ENCODE measurements at places on chromosomes 3 and 15. TPM values are rescaled to one million over a fixed set of nuclear protein-coding genes. Genes with fewer than 3 reads are reported as not detected.

DNA sequence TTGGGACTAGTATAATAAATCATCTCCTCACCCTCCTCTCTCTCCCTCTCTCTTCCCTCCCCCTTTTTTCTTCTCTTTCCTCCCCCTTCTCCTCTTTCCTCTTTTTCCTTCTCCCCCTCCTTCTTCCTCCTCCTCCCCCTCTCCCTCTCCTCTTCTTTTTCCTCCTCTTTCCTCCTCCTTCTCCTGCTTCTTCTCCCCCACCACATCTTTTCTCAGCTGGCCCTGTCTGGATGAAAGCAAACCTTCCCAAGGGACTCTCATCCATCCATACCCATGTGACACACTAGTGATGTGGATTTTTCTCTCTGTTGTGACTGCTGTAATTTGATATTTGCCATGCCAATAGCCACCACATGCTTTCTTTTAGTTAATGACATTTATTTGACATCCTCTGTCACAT is 127.2 kb downstream of the EBLN2 start:
- H3K27me3 ChIP-seq = no peaks in the 10 kb centered on the region
- no peak overlapping the region for H3K4me3 ChIP-seq
- no peak for DNase-seq
- H3K27ac ChIP-seq = no peak overlapping the region
- H3K4me1 ChIP-seq = no peaks in the 10 kb centered on the region

- no peak for DNase-seq
- H3K36me3 ChIP-seq = no peaks in the 10 kb centered on the region
- no peak overlapping the region for H3K27ac ChIP-seq
- H3K4me1 ChIP-seq = no peaks in the 10 kb centered on the region
- H3K4me3 ChIP-seq = no peak overlapping the region
Measured at GRCh38 chr3:154144825-154145465, 23.8 kb downstream of the ARHGEF26 start.

DNA sequence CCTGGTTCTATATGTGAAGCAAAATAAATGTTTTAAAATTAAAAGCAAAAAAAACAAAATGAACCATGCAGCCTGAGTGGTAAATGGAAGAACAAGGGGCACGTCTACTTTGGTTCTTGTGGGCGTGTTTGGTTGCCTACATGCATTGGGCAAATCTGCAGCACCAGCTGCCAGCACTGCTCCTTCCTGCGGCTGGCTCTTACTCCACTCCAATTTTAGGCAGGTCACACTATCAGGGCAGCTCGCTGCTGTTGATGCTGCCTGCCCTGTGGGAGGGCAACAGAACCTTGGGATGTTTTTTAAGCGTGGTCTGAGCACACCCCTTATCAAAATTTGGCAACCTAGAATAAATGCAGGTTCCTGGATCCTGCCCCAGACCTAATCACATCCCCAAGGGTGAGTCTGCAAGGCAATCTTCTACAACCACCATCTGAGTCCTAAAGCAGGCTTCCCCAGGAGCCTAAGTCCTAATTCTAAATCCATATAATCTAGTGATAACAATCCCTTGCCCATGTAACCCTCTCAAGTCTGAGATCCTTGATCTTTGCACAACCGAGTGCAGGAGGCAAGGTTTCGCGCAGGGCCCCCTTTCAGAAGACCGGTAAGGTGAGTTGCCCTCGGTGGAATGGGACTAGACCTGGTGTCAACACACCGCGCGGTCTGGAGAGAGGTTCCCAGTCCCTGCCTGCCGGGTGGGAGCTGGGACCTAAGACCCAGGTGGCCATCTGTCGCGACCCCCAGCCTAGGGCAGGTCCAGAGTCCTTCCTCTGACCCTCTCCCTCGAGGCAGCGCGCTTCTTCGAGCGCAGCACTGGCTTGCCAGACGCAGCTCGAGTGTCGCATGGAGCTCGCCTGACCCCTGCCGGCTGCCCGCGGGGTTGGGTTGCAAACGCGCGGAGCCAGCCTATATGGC is 15.9 kb downstream of the IVD start:
- peak; percentile 79 for DNase-seq
- no peak overlapping the region for H3K4me3 ChIP-seq
- peaks cover 14% of the 10 kb centered on the region for H3K4me1 ChIP-seq
- H3K36me3 ChIP-seq = no peaks in the 10 kb centered on the region
- peak overlapping the region; percentile 58 for H3K27ac ChIP-seq

DNA sequence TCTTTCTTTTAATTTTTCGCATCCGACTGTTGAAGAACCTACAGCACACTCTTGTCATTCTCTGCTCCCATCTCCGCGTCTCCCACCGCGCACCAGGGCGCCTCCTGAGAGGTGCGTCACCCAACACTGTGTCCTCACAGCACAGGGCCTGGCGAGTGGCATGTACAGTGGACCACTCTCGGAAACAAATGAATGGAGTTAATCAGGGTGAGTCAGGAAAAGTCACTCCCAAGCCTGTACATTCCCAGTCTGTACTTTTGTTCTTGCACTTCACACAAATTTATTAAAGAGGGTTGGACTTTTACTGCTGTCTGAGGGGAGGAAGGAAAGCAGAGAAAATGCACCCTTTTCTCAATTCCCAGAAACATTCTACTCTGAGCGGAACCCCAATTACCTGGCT is 625 bp downstream of the COL6A6 start:
- no peaks in the 10 kb centered on the region for H3K27me3 ChIP-seq
- H3K4me3 ChIP-seq = no peak overlapping the region
- H3K4me1 ChIP-seq = peaks cover 2% of the 10 kb centered on the region

- H3K27ac ChIP-seq = no peak overlapping the region
- DNase-seq = no peak
- no peaks in the 10 kb centered on the region for H3K4me1 ChIP-seq
Measured at GRCh38 chr3:133610031-133610430, 36.5 kb downstream of the CDV3 start.

GRCh38 chr3:152511904-152512303 is 243.2 kb downstream of the MBNL1 start:
- no peaks in the 10 kb centered on the region for H3K36me3 ChIP-seq
- DNase-seq = no peak
- H3K4me1 ChIP-seq = no peaks in the 10 kb centered on the region
- no peaks in the 10 kb centered on the region for H3K27me3 ChIP-seq

- H3K36me3 ChIP-seq = no peaks in the 10 kb centered on the region
- H3K4me1 ChIP-seq = peaks cover 4% of the 10 kb centered on the region
- no peaks in the 10 kb centered on the region for H3K27me3 ChIP-seq
- H3K27ac ChIP-seq = no peak overlapping the region
Measured at GRCh38 chr3:50675179-50676030, 678 bp downstream of the DOCK3 start.

DNA sequence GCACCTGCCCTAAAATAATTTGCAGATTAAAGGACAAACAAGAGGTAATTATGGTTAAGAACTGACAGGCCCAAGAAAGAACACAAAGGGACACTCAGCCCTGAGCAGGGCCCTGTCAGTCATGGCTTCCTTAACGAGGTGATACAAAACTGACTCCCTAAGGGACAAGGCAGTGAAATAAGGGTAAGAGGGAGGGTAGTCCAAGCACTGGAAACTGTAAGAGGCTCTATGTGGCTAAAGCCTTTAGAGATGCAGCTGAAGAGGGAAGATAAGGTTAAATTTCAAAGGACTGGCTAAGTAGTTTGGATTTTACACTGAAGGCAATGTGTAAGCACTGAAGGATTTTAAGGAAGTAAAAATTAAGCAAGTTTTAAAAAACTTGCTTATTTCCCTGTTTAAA is 3.9 kb downstream of the ATR start:
- H3K4me3 ChIP-seq = no peak overlapping the region
- DNase-seq = no peak
- no peaks in the 10 kb centered on the region for H3K27me3 ChIP-seq

DNA sequence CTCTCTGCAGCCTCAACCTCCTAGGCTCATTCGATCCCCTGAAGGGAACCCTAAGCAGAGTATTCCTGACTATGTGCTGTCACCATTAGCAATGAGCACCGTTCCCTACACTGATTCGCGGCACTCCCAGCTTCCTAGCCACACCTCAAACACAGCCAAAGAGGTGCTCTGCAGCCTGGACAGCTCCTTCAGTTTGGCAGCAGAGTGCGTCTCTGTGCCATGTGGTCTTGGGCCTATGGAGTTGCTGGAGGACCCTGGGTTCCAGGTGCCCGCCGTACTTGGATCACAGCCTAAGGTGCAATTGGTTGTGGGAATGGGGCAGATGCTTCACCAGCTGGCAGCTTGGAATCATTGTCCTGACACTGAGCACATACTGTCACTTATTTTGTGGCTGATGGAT is 17.3 kb upstream of the IL12A start:
- H3K27me3 ChIP-seq = no peaks in the 10 kb centered on the region
- no peaks in the 10 kb centered on the region for H3K4me1 ChIP-seq
- no peaks in the 10 kb centered on the region for H3K36me3 ChIP-seq
- no peak overlapping the region for H3K4me3 ChIP-seq

DNA sequence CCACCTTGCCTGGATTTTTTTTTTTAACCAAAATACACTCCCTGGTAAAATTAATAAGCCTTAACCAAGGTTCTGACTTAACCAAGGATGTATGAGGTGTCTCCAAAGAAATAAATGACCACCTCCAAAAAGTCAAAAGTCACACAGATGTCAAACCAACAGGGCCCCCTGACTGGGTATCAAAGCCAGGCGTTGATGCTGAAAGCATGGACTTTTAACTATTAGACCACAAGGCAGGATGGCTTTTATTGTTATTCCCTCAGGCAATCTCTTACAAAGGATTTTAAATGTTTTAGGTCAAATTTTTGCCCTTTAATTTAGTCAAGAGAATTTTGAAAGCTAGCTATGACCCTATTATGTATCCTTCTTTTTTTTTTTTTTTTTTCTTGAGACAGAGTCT is 60.4 kb downstream of the OSTN start:
- no peaks in the 10 kb centered on the region for H3K36me3 ChIP-seq
- DNase-seq = no peak
- H3K4me1 ChIP-seq = no peaks in the 10 kb centered on the region
- H3K27ac ChIP-seq = no peak overlapping the region
- no peaks in the 10 kb centered on the region for H3K27me3 ChIP-seq
- H3K4me3 ChIP-seq = no peak overlapping the region

- no peaks in the 10 kb centered on the region for H3K36me3 ChIP-seq
- no peak for DNase-seq
- no peak overlapping the region for H3K27ac ChIP-seq
- H3K4me1 ChIP-seq = no peaks in the 10 kb centered on the region
Measured at GRCh38 chr15:76321171-76321570, 9.9 kb upstream of the ETFA start.

DNA sequence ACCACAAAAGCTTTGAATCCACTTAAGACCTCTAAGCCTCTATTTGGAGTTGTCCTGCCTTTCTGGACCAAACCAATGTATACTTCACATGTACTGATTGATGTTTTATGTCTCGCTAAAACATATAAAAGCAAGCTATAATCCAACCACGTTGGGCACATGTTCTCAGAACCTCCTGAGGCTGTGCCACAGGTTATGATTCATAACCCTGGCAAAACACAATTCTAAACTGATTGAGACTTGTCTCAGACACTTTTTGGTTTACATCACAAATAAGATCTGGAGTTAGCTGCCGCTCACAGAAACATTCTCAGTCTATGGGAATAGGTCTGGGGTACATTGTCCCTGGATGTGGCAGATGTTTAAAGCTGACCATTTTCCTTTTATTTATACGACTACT is 53.4 kb upstream of the EPHA6 start:
- no peaks in the 10 kb centered on the region for H3K27me3 ChIP-seq
- no peaks in the 10 kb centered on the region for H3K36me3 ChIP-seq
- H3K4me3 ChIP-seq = no peak overlapping the region
- DNase-seq = no peak
- no peaks in the 10 kb centered on the region for H3K4me1 ChIP-seq

- DNase-seq = no peak
- no peak overlapping the region for H3K4me3 ChIP-seq
- H3K27me3 ChIP-seq = no peaks in the 10 kb centered on the region
- H3K36me3 ChIP-seq = no peaks in the 10 kb centered on the region
Measured at GRCh38 chr3:154191520-154191919, 70.3 kb downstream of the ARHGEF26 start.

- no peaks in the 10 kb centered on the region for H3K27me3 ChIP-seq
- H3K4me1 ChIP-seq = peaks cover 4% of the 10 kb centered on the region
- no peak overlapping the region for H3K27ac ChIP-seq
- no peak overlapping the region for H3K4me3 ChIP-seq
- DNase-seq = no peak
Measured at GRCh38 chr3:129061023-129061887, 676 bp downstream of the GP9 start.

DNA sequence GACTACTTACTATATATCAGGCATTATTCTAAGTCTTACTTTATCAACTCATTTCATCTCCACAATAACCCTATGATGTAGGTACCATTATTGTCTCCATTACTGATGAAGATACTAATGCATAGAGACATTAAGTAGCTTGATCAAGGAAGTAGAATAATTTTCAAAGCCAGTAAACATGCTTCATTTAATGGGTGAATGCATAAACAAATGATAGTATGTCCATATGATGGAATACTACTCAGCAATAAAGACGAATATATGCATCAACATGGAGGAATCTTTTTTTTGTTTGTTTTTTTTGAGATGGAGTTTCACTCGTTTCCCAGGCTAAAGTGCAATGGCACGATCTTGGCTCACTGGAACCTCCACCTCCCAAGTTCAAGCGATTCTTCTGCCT is 184.9 kb downstream of the FMN1 start:
- no peak for DNase-seq
- H3K27me3 ChIP-seq = no peaks in the 10 kb centered on the region
- no peak overlapping the region for H3K27ac ChIP-seq
- no peak overlapping the region for H3K4me3 ChIP-seq
- H3K4me1 ChIP-seq = no peaks in the 10 kb centered on the region

Gene PTX3
- total RNA-seq = 1.5 TPM

Gene PROK2
- not detected for total RNA-seq

Gene NR2E3
- total RNA-seq = 0.24 TPM

Gene FOXL2
- total RNA-seq = 176 TPM

Gene SOX14
- not detected for total RNA-seq

Gene GASK1A
- total RNA-seq = 26.9 TPM

Gene TGFBR2
- total RNA-seq = 48.4 TPM

All from ovary (tissue), 10 donors.